Lower leg skin (tissue), 4 donors: ENCODE measurements at places on chromosomes 4 and X. TPM values are rescaled to one million over a fixed set of nuclear protein-coding genes. Genes with fewer than 3 reads are reported as not detected.

- DNase-seq, result no peak
Measured at GRCh38 chr4:123579961-123580360, 183.4 kb downstream of the SPRY1 start.

DNA sequence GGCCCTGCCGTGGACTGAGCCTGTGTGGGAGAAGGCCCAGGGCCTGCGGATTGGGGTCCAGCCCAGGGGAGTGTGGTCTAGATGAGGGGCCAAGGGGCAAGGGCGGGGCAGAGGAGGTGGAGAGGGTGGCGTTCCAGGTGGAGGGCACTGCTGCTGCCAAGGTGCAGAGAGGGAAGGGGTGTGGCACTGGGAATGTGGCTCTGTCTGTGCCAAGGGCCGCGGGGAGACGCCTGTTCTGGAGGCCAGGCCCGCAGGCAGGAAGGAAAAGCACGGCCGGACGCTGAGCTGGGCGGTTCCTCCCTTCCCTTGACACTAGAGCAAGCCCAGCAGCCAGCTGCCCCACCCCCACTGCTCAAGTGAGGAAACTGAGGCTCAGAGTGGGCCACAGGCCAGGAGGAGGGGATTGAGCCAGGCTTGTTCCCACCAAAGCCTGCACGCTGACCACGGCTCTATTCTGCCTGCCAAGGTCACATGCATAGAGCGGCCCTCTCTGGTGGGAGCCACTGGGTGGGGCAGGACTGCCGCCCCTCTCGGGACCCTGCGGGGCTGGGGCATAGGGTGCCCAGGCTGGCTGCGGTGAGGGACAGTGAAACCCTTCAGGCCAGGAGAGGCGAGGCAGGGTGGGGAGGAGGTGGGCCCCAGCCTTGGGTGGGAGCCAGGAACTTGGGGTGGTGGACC is 13.0 kb downstream of the SH3BP2 start:
- DNase-seq, result peak; percentile 95

DNA sequence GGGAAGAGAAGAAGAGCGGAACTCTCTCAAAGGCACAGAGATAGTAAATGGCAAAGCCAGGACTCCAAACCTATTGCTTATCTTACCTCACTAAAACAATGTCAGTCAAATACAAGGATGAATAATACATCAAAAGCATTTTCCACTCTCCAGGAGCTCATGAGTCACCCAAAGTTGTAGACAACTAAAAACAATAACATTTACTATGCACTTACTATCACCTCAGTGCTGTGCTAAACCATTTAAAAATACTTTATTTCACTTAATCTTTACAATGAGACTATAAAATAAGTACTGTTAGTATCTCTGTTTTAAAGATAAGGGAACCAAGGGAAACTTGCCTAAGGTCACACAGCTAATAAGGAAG is 163.2 kb upstream of the SPANXC start:
- DNase-seq, result no peak

- DNase-seq, result no peak
Measured at GRCh38 chrX:28718450-28718849, 131.2 kb downstream of the IL1RAPL1 start.

DNA sequence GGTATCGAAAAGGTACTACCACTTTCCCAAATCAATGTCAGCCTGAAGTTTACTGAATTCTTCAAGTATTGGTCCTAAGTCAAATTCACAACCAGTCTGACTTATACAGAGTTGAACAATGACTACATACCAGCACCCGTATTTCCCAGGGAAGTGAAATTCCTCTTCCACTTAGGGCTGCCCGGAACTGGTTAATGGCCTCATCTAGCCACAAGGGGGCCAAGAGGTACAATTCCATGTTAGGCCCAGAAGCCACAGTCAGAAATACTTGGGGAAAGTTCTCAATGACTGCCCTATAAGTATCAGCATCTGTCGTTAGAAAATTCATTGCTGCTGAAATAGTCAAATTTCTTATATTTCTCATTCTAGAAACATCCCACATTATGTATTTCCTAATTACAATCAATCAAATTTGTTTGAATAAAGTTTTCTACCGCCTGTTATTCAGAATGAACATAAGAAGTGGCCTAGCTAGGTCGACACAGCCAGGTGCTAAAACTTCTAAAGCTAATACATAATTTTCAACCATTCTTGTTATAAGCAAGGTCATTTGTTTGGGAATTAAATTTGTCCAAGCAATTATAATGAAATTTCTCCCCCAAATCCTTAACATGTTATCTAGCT is 5.6 kb upstream of the PCDH7 start:
- no peak for DNase-seq

DNA sequence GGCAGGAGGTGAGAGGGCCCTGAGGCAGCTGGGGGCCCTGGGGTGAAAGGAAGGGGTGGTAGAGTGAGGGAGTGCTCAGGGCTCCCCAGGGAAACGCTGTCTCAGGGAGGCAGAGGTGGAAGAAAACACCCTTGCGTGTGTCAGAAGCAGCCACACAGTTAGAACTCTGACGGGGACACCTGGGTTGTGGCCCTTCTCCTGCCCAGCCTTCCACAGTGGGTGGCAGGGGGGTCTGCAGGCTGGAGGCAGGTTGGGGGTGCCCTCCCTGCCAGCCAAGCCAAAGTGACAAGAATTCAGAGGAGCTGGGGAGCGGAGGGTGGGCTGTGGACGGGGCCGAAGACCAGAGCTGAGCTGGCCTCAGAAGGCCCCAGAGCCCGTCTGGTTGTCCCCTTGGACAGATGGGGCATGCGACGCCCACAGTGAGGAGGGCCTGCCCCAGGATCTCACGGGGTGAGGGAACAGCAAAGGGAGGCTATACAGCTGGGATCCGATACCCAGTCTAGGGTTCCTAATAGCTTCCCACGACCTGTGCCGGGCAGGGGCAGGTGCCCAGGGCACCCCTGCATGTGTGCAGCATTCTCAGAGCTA is 105.2 kb upstream of the ADRA2C start:
- DNase-seq, result no peak

GRCh38 chrX:152601848-152602616 is 35.7 kb upstream of the GABRQ start:
- DNase-seq, result no peak

- no peak for DNase-seq
Measured at GRCh38 chr4:6534050-6534449, 40.9 kb upstream of the MAN2B2 start.

GRCh38 chr4:113674251-113674650 is 87.3 kb downstream of the CAMK2D start:
- no peak for DNase-seq

DNA sequence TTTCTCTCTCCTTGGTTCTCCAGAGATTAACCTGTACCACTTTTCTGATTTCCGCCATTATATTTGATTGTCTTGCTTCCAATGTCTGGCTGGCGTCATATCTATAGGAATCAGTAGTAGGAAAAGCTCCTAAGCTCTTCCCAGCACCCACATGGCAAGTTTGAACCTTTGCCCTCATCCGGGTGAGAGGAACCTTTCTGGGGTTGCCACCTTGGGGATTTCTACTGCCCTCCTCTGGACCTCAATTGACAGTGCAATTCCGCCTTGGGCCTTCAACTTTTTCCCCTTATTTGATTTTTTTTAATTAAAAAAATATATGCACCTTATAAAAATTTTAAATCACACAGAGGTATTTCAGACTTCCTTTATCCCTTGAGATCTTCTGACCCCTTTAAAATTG is 2.0 kb upstream of the CXorf66 start:
- no peak for DNase-seq

GRCh38 chr4:53476232-53477037 is 99.0 kb downstream of the FIP1L1 start:
- DNase-seq, result no peak

DNA sequence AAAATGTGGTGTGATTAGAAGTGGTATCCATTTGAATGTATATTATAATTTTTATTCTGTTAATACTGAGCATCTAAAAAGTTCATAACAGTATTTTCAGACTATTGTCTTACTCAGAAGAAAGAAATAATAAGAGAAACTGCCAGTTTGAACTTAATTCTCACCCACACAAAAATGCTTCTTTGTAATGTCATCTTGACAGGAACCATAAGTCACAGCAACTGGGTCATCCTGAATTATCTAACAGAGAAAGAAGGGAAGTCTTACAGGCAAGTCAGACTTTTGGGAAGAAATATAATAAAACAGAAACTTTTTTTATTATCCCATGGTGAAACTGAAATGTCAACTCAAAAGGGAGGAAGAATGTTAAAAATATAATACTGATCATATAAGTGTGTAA is 83.1 kb downstream of the NDST4 start:
- no peak for DNase-seq

DNA sequence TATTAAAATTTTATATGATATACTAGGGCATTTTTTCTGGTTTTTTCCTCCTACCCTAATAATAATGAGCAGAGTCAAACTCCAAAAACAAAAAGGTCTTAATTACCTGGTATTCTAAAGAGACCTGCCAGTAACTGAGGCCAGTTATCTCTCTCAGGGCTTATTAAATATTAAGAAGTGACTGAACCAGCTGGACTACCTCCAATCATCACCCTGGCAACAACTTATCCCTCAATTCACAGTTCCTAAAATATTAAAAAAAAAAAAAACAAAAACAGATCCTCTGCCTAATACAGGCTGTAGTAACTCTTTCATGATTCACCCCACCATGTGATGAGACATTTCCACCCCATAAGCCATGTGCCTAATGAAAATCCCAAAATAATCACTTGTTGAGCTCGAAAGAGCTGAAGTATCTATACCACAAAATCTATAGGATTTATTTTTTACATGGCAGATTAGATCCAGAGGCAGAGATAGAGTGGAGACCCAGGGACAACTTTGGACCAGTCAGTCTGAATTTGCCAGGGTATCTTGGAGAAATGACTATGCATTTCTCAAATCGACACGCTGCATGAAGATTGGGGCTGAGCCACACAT is 698.0 kb downstream of the FAT4 start:
- no peak for DNase-seq

DNA sequence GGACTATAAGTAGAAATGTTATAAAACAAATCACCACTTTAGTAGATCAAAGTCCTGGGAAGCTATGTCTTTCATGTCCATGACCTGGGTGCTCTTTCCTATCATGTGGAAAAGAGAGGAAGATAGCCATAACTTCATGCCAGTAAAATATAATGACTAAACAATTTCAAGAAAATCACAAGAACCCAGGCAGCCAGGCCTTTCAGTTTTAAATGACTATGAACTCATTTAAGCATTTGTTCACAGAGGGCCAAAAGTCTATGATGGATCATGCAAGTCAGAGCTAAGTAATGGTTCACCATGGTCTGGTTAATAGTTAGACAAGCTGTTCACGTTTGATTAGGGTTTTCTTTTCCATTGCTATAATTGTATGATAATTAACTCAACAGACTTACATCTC is 155.8 kb downstream of the PPARGC1A start:
- no peak for DNase-seq

- DNase-seq, result no peak
Measured at GRCh38 chrX:119529345-119530276, 35.6 kb downstream of the STEEP1 start.

DNA sequence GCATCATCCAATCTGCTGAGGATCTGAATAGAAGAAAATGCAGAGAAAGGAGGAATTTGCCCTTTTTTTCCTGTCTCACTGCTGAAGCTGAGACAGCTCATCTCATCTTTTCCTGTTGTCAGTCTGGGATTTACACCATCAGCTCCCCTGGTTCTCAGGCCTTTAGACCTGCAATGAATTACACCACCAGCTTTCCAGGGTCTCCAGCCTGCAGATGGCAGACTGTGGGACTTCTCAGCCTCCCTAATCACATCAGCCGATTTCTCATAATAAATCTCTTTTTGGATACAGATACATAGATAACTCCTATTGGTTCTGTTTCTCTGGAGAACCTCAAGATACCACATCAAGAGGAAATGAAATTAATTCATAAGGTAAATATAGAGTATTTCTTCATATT is 134.6 kb upstream of the MAB21L2 start:
- DNase-seq, result no peak

GRCh38 chr4:89992744-89993143 is 98.1 kb downstream of the MMRN1 start:
- DNase-seq, result no peak

DNA sequence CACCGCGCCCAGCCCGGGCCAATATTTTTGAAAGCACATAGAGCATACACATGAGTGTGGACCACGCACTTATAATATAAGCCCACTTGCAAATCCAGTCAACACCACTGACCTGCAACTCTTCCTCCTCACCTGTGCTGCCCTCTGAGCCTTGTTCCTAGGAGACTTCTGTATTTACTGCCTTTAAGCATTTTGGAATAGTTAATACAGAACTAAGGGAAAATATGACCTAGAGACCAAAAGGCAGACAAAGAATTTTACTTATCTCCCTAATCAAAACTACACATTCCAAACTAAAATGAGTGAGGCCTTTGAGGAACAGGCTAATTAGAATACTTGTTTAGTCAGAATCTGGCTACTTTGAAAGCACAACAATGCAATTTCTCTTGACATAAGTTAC is 89.1 kb downstream of the RELL1 start:
- no peak for DNase-seq

- no peak for DNase-seq
Measured at GRCh38 chr4:134141728-134142127, 59.9 kb downstream of the PABPC4L start.

- DNase-seq, result no peak
Measured at GRCh38 chr4:155187989-155188388, 20.4 kb upstream of the NPY2R start.

GRCh38 chrX:96578781-96579180 is 105.9 kb upstream of the DIAPH2 start:
- no peak for DNase-seq

GRCh38 chr4:159190651-159191050 is 87.8 kb downstream of the RAPGEF2 start:
- no peak for DNase-seq

DNA sequence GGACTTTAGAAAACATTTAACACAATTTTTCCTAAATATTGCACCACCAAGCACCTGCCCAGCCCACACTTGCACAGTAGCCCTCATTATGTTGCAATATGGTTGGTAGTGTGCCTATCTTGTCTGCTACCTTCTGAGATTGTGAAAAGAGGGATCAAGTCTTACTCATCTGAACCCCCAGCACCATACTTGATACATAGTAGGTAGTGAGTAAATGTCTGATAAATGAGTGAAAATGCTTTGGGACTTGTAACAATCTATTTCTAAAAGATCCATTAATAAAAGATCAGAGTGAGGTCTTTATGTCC is 118.4 kb upstream of the MED14 start:
- no peak for DNase-seq

Gene CT55
- total RNA-seq, result not detected

Gene ERCC6L
- total RNA-seq, result 0.81 TPM

Gene ALAS2
- total RNA-seq, result not detected

Gene HS6ST2
- total RNA-seq, result 0.29 TPM

Gene S100P
- 5.3 TPM for total RNA-seq

Gene SPANXA1
- total RNA-seq, result not detected

Gene EOLA1
- total RNA-seq, result 3.9 TPM

Gene DCAF4L1
- 0.23 TPM for total RNA-seq

Gene ANOS1
- 3.8 TPM for total RNA-seq

Gene TMEM154
- 94.8 TPM for total RNA-seq

Gene NUP62CL
- total RNA-seq, result 1.6 TPM

Gene ARHGAP36
- total RNA-seq, result not detected

Gene CLNK
- 0.17 TPM for total RNA-seq

Gene RTL9
- not detected for total RNA-seq

Gene VCX3A
- not detected for total RNA-seq
